A549 treated with Hydrocortisone at 1 μM for 4 hours (cell line): ENCODE measurements at places on chromosomes 5 and 9. TPM values are rescaled to one million over a fixed set of nuclear protein-coding genes. Genes with fewer than 3 reads are reported as not detected.

Gene BTNL3
- not detected in 5 replicates for total RNA-seq

Gene RANBP3L
- total RNA-seq, result not detected in 5 replicates

Gene MBLAC2
- total RNA-seq, result 2.0 to 3.0 TPM (median 2.5 TPM) in 5 replicates

Gene TMEM232
- 0.20 TPM in 2 of 5 replicates, not detected in the others for total RNA-seq

Gene ARHGEF39
- total RNA-seq, result 13.6 to 18.2 TPM (median 17.4 TPM) in 5 replicates

Gene NOXA1
- total RNA-seq, result 0.79 to 1.8 TPM (median 1.7 TPM) in 5 replicates

Gene MAP1B
- 29.8 to 59.4 TPM (median 37.8 TPM) in 5 replicates for total RNA-seq

Gene ADCY2
- not detected in 5 replicates for total RNA-seq

Gene IL9
- not detected in 5 replicates for total RNA-seq

Gene GABRA1
- total RNA-seq, result not detected in 5 replicates

Gene FAM221B
- not detected in 5 replicates for total RNA-seq

Gene PPP3R2
- total RNA-seq, result not detected in 5 replicates

Gene ANKRD20A1
- 0.51 to 1.9 TPM (median 1.3 TPM) in 5 replicates for total RNA-seq

Gene CAMK4
- total RNA-seq, result 0.01 to 0.25 TPM (median 0.15 TPM) in 4 of 5 replicates, not detected in the other

Gene OTP
- total RNA-seq, result 0.03 to 0.16 TPM (median 0.13 TPM) in 5 replicates

Gene SLC6A3
- total RNA-seq, result 0.62 to 0.97 TPM (median 0.75 TPM) in 5 replicates

Gene ST6GALNAC6
- 18.3 to 23.7 TPM (median 21.6 TPM) in 5 replicates for total RNA-seq

Gene ALDH7A1
- 70.1 to 76.7 TPM (median 72.0 TPM) in 5 replicates for total RNA-seq

Gene SOWAHA
- total RNA-seq, result 0.08 to 0.14 TPM (median 0.13 TPM) in 5 replicates

Gene BAG1
- 112 to 132 TPM (median 127 TPM) in 5 replicates for total RNA-seq

Gene OR1J4
- total RNA-seq, result not detected in 5 replicates

Gene PCA3
- total RNA-seq, result not detected in 5 replicates

Gene SLC4A9
- 0.02 TPM in 1 of 5 replicates, not detected in the others for total RNA-seq

Gene LCN1
- 0.15 to 0.20 TPM in 2 of 5 replicates, not detected in the others for total RNA-seq

Gene C9orf152
- 0.15 to 0.22 TPM (median 0.16 TPM) in 5 replicates for total RNA-seq

Gene HAND1
- 0.21 to 0.42 TPM (median 0.35 TPM) in 5 replicates for total RNA-seq

Gene SPATA31D4
- total RNA-seq, result not detected in 5 replicates

Gene C9orf153
- 0.08 to 0.40 TPM (median 0.21 TPM) in 5 replicates for total RNA-seq

Gene MARCOL
- total RNA-seq, result not detected in 5 replicates

Gene GPR150
- 0.06 to 0.23 TPM (median 0.16 TPM) in 5 replicates for total RNA-seq

Gene KCNIP1
- not detected in 5 replicates for total RNA-seq

Gene GDA
- 0.91 to 1.2 TPM (median 1.2 TPM) in 5 replicates for total RNA-seq

Gene BNIP1
- 15.5 to 18.1 TPM (median 16.4 TPM) in 5 replicates for total RNA-seq

Gene IFNA13
- total RNA-seq, result not detected in 5 replicates

Gene CCL19
- total RNA-seq, result not detected in 5 replicates

Gene SNCAIP
- total RNA-seq, result 0.03 to 0.05 TPM in 2 of 5 replicates, not detected in the others

Gene ADAMTS12
- total RNA-seq, result 6.1 to 7.8 TPM (median 7.3 TPM) in 5 replicates

Gene SUSD3
- total RNA-seq, result 0.31 to 1.0 TPM (median 1.0 TPM) in 5 replicates

Gene POU5F2
- total RNA-seq, result 0.01 TPM in 1 of 5 replicates, not detected in the others

Gene MARCHF3
- total RNA-seq, result 0.82 to 1.2 TPM (median 0.97 TPM) in 5 replicates

Gene MTMR12
- 14.2 to 21.8 TPM (median 18.5 TPM) in 5 replicates for total RNA-seq

Gene SLC22A4
- 4.9 to 6.4 TPM (median 6.0 TPM) in 5 replicates for total RNA-seq

Gene MYOT
- total RNA-seq, result 0.12 to 0.30 TPM (median 0.25 TPM) in 3 of 5 replicates, not detected in the others

Gene FCHO2
- 11.6 to 17.2 TPM (median 16.0 TPM) in 5 replicates for total RNA-seq

Gene WDR31
- total RNA-seq, result 0.90 to 1.5 TPM (median 1.1 TPM) in 5 replicates

Gene TXNDC8
- total RNA-seq, result not detected in 5 replicates

Gene GLRX
- total RNA-seq, result 69.0 to 130 TPM (median 76.7 TPM) in 5 replicates

Gene TEK
- 0.09 to 0.15 TPM (median 0.12 TPM) in 5 replicates for total RNA-seq

Gene CDHR2
- 0.10 to 0.17 TPM (median 0.12 TPM) in 4 of 5 replicates, not detected in the other for total RNA-seq

Gene RNF14
- 50.3 to 85.7 TPM (median 65.0 TPM) in 5 replicates for total RNA-seq

Gene MGAT1
- total RNA-seq, result 80.0 to 87.7 TPM (median 83.4 TPM) in 5 replicates

Gene IL4
- not detected in 5 replicates for total RNA-seq

Gene BRD9
- 35.5 to 44.1 TPM (median 41.2 TPM) in 5 replicates for total RNA-seq

Gene SPINK4
- not detected in 5 replicates for total RNA-seq

Gene MAST4
- total RNA-seq, result 1.0 to 2.0 TPM (median 1.8 TPM) in 5 replicates

Gene ANKRD55
- not detected in 5 replicates for total RNA-seq

Gene MTX3
- 4.6 to 7.5 TPM (median 5.7 TPM) in 5 replicates for total RNA-seq

Gene ALDH1A1
- total RNA-seq, result 4,480 to 7,218 TPM (median 5,416 TPM) in 5 replicates

Gene EGFLAM
- 0.09 to 0.37 TPM (median 0.32 TPM) in 5 replicates for total RNA-seq
